PC-9 (cell line): ENCODE measurements at places on chromosomes 7 and 10.

DNA sequence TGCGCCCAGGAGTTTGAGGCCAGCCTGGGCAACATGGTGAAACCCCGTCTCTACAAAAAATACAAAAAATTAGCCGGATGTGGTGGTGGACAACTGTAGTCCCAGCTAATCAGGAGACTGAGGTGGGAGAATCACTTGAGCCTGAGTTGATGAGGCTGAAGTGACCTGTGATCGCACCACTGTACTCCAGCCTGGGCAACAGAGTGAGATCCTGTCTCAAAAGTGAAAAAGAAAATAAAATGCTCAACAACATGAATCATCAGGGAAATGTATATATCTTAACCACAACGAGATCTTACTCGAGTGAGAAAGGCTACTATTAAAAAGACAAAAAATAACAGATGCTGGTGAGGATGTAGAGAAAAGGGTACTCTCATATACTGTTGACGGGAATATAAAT lies 72.7 kb downstream of the JMJD1C start:
- DNase-seq = no peak

DNA sequence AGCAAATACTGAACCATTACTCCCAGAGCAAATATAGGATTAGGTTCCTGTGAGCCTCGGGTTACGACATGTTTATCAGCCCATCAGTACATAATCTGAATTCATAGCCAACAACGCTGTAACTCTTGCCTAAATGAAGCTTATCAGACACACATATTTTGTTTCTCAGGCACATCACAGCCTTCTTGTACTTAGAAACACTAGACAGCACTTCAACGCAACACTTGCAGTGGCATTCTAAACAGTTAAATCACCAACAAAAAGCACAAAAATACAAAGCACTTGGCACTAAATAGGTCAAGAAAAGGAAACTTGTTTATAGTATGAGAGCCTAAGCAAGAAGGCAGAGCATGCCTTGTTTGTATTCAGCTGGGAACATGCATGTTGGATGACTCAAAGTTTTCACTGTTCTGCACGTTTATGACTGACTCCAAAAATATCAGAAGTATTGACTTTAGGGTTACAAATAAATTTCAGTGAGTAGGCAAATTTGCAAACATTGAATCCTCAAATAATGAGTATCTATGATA lies 75.0 kb downstream of the VPS50 start:
- DNase-seq = no peak

- DNase-seq = no peak
These were observed 4.8 kb upstream of the RET start for GRCh38 chr10:43071865-43072650.

DNA sequence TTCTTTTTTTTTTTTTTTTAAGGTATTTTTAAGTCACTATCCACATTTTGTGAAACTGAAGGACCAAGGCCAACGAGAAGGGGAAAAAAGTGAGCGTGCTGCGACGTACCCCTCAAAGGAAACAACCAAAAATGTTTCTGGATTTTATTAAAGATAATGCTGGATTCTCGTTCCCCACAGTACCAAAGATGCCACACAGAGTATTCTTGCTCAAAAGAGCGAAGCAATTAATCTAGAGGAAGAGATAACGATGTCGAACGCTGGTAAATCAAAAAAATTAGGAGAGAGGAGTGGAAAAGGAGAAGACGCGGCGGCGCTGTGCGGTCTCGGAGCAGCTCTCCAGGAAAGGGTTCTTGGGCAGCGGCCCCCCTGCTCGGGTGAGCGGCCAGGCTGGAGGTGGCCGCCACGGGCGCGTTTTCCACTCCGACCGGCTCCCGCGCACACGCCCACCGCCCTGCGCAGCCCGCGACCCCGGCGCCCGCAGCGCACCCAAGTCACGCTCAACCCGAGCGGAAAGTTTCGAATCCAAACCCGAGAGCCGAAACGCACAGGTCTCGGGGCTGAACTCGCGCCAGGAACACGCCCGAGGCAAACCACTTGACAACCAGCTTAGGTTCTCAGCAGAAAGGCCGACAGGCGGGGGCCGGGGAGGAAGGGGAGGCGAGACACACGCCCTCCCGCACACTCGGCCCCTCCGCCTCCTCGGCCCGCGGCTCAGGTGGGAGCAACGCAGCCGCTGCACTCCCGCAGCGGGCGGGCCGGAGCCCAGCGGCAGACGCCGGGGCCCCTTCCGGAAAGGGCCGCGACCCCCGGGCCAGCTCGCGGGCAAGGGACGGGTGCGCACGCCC lies 989 bp downstream of the SRPK2 start:
- DNase-seq = peak; percentile 62

- no peak for DNase-seq
These were observed 162.9 kb downstream of the ACTR3B start for GRCh38 chr7:152922318-152923081.

GRCh38 chr10:62264702-62265436 lies 3.8 kb downstream of the RTKN2 start:
- peak; percentile 80 for DNase-seq

- no peak for DNase-seq
These were observed 415.0 kb downstream of the SFMBT2 start for GRCh38 chr10:6995831-6996230.

DNA sequence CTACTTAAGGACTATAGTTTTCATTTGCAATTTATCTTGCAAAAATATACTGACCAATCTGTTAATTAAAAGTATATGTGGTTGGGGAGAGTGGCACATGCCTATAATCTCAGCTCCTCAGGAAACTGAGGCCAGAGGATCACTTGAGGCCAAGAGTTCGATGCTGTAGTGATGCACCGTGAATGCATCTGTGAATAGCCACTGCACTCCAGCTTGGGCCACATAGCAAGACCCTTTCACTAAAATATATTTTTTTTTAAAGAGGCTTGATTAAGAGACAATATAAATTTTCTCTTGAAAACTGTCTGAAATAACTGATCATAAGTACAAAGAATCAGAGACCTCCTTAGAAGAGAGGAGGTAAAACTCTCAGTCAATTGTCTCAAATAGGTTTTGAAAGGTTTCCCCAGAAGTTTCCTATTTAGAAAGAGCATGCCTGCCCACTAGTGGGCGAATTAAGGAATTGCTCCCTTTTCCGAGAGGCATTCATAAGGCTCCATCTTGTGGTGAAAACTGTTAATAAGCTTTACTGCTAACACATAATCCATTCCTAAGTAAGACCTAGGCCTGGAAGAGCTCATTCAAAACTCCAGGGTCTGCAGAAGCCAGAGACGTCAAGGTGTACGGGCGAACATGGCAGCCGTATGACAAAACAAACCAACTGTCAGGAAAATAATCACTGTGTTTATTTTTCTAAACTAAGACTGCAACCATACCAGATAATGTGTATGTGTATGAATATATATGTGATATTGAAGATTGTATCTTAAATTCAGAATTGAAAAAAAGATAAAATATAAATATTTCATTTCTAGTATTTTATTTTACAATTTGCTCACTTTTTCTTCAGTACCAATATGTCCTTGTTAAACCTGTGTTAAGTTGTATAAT lies 6.8 kb upstream of the TAS2R40 start:
- peak; percentile 76 for DNase-seq

DNA sequence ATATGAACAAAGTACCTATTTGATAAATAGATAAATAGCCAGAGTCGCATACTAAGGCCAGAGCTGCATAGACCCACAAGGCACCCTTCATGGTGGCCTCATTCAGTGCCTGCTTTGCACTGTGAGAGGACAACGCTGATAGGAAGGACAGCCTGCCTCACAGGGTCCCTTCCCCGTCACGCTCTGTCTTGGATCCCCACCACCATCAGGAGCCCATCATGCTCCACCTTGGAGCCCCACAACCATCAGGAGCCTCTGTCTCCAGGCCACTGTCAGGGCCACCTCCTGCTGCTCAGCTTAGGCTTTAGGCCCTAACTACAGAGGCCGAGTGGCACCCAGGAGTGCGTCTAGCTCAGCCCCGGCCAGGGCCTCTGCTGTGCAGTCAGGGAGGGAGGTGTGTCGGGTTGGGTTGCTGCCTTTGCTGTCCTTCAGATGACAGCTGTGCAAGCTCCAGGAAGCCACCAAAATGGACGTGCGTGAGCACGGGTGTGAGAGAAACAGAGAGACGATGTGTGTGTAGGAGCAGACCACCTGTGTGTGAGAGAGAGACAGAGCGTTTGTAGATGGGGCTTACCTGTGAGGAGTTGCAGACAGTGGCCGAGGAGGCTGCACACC lies 516.9 kb downstream of the GLRX3 start:
- no peak for DNase-seq

DNA sequence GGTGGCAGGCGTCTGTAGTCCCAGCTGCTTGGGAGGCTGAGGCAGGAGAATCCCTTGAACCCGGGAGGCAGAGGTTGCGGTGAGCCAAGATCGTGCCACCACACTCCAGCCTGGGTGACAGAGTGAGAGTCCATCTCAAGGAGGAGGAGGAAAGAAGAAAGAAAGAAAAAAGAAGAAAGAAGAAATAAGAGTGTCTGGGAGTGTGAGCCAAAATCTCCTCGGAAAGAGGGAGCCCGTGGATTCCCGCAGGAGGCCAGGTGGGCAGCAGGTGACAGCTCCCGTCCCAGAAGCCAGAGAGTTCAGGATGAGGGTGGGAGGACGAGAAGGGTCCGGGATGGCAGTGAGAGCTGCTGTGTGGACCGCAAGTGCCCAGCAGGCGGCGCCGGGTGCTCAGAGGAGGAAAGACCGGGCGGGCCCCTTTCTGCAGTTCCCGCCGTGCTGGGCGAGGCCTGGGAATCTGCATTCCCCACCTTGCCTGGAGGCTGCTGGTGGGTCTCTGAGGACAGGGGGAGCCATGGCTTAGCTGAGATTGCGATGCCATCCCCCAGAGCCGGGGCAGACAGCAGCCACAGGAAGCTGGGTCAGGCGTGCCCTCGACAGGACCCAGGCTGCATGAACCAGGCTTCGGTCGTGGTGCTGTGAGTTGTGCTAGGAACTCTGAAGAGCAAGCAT lies 17.1 kb upstream of the AMZ1 start:
- peak; percentile 61 for DNase-seq

GRCh38 chr7:75650681-75651080 lies 88.1 kb downstream of the HIP1 start:
- no peak for DNase-seq

DNA sequence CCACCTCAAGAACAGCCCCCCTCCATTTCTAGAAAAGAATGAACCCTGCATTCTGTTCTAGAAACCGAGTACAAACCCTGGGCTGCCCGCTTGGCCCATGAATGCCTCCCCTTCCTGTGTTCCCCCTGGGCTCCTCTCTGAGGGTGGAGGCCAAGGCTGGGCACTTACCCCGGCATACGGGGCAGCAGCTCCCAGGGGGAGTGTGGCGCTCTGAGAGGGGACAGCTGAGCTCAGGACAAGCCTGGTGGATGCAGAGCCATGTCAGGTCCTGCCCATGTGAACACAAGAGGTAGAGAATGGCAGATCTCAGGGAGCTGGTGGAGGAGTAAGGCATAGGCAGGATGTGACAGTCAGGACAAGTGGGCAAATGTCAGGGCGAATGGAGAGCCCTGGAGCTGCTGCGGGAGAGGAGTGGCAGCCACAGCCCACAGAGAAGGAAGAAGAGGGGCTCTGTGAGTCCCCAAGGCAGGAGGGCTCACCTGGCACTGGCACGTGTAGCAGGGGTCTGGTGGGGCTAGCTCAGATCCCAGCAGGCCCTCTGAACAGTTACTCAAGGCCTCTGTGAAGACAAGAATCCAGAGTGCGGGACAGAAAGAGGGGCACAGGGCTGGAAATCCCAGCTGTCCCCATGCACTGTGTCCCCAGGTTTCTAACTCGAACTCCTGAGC lies 18.9 kb downstream of the ATP6V1F start:
- DNase-seq = no peak

DNA sequence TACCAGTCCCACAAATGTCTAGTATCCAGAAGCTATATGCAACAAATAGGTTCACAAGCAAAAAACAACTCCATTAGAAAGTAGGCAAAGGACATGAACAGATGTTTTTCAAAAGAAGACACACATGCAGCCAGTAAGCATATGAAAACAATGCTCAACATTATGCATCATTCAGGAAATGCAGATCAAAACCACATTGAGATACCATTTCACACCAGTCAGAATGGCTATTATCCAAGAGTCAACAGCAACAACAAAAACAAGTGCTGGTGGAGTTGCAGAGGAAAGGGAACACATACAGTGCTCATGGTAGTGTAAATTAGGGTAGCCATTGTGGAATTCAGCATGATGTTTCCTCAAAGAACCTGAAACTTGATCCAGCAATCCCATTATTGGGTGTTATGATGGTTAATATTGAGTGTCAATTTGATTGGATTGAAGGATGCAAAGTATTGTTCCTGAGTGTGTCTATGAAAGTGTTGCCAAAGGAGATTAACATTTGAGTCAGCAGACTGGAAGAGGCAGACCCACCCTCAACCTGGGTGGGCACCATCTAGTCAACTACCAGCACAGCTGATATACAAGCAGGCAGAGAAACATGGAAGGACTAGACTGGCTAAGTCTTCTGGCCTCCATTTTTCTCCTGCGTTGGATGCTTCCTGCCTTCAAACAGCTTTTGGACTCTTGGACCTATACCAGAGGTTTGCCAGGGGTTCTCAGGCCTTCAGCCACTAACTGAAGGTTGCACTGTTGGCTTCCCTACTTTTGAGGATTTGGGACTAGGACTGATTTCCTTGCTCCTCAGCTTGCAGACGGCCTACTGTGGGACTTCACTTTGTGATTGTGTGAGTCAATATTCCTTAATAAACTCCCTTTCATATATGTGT lies 218.4 kb upstream of the SEMA3D start:
- no peak for DNase-seq

- DNase-seq = no peak
These were observed 114.3 kb upstream of the GALNT17 start for GRCh38 chr7:71017602-71018001.

DNA sequence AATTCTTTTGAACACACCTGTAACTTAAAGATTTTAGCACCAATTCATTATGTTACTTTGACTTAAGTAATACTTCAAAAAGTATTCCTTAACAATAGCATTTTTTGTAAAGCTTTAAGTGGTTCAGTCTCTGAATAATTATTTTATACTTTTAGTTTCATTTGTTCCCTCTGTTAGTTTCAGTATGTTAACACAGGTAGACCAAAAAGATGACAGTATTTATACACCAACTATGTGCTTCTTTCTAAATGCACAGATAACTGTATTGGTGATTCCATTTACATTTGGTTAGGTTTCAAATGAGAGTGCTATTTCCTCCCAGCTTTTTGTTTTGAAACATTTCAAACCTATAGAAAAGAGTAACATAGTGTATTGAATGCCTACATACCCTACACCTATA lies 14.0 kb downstream of the RALA start:
- DNase-seq = no peak

- DNase-seq = no peak
These were observed 615 bp upstream of the CNTNAP2 start for GRCh38 chr7:146115851-146116520.

DNA sequence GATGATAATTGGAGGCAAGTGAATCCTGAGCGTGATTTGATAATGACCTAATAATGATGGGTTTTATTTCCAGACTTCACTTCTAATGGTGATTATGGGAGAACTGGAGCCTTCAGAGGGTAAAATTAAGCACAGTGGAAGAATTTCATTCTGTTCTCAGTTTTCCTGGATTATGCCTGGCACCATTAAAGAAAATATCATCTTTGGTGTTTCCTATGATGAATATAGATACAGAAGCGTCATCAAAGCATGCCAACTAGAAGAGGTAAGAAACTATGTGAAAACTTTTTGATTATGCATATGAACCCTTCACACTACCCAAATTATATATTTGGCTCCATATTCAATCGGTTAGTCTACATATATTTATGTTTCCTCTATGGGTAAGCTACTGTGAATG lies 79.6 kb downstream of the CFTR start:
- no peak for DNase-seq

- no peak for DNase-seq
These were observed 479 bp upstream of the SEMA4G start for GRCh38 chr10:100968863-100969186.
